ENCODE measurements at places on chromosomes 11 and 22.

DNA sequence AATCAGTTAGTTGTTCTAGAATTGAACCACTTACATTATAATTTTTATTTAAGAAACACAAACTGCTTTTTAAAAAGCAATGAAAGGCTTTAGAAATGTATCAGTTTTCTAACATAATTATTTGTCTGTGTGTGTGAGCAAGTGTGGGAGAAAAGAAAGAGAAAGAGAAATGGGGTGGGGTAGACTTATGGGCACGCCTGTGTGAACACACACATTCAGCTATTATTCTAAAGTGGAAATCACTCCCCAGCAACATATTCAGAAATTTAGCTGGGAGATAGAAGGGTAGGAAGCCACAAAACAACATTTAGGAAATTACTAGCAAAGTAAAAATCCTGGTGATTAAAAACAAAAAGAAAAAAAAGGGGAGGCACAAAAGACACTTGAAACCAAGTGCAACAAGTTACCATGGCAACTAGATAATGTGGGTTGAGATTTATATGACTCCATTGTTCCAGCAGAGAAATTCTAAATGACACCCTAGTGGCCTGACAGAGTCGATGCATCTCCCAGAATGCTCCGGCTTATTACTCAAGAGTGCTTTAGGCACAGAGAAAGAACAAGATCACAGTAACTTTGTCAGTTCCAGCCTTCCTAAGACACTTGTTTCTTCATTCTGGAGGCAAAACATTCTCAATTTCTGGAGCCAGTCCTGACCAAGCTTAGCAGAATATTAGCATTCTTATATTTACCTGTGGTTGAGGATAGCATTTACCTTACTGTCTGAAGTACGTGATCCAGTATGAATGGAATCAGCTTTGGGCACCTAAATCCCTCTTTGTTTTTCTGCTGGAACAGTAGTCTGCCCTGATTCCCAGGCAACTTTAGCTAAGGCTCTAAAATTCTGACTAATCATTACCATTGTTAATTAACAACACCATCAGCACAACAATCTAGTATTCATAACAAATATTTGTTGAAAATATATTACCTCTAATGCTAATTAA, 444.4 kb downstream of the DLG2 start:
- no peak for DNase-seq

DNA sequence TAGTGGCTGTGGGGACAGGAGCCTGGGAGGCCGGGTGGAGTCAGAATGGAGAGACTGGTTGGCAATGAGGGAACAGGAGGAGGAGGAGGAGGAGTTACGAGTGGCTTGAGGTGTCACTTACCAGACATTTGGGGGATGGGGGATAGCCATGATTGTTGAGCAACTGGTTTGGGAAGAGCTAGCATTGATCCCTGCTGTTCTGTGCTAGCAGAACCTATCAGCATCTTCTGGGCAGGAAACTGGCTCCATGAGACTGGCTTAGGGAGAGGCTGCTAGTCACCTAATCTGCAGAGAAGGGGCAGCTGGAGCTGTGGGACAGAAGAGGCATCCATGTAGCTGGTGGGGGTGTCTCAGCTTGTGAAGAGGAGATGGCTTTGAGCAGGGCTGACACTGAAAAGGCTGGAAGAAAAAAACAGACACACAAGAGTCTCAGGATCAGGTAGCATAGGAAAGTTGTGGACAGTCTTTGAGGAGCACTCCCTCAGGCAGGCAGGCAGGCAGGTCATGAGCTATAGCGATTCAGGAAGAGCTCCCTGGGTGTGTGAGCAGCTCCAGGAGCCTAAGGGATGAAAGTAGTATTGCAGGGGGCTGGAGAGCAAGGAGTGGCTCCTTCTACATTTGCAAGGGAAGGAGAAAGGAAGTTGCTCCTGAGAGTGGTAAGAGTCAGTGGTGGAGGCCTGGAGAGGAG, 22.3 kb downstream of the PIK3IP1 start:
- DNase-seq, result no peak

DNA sequence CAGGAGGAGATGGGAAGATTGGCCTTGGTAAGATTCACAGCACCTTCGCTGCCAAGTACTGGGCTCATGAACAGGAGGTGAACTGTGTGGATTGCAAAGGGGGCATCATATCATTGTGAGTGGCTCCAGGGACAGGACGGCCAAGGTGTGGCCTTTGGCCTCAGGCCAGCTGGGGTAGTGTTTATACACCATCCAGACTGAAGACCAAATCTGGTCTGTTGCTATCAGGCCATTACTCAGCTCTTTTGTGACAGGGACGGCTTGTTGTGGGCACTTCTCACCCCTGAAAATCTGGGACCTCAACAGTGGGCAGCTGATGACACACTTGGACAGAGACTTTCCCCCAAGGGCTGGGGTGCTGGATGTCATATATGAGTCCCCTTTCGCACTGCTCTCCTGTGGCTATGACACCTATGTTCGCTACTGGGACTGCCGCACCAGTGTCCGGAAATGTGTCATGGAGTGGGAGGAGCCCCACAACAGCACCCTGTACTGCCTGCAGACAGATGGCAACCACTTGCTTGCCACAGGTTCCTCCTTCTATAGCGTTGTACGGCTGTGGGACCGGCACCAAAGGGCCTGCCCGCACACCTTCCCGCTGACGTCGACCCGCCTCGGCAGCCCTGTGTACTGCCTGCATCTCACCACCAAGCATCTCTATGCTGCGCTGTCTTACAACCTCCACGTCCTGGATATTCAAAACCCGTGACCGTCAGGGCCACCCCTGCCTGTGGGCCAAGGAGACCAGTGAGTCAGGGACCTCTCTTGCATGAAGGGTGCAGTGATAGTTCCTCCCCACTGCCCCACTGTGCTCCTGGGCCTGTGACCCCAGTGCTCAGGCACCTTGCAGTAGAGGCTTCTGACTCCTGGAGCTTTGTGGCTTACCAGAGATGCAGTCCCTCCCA, 83.6 kb downstream of the BCR start:
- DNase-seq, result no peak

- no peak for DNase-seq
Observed at GRCh38 chr11:27926981-27927481, 180.9 kb downstream of the KIF18A start.

DNA sequence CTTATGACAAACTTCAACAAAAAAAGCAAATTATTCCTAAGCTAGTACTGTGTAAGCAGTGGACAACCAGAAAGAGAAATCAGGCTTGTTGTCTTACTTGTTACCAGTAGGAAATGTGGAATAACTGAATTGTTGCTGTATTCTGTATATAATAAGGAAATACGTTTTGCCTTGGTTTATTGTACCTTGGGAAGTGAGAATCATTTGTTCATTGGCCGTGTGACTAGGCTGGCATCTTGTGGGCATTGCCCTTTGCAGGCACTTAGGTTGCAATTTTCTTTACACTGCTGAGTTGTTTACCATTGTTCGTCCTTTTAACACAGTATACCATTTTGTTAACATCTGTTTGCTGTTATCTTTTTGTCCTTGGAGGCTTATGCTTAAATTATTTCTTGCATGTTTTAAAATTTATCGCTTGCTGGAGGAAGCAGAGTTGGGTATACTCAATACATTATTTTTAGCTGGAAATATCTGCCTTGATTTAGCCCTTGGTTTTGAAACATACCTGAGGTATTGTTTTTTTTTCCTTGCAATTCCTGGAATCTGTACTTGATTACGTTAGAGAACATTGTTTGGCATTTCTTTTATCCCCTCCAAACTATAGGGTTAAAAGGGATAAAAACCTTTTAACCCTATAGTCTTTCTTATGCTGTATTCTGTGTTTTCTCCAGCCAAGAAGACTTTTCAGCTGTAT, 109.3 kb downstream of the DDX10 start:
- DNase-seq, result no peak

All from SHP77 treated with DMSO at 0.1 percent for 48 hours (cell line).